Activated CD4-positive, alpha-beta memory T cell treated with anti-CD3 and anti-CD28 coated beads, Interleukin-2, amount 10 ng/mL, durations not matched to agents 7 days and 5 days (primary cell): ENCODE measurements at places on chromosomes 2 and 18. TPM values are rescaled to one million over a fixed set of nuclear protein-coding genes. Genes with fewer than 3 reads are reported as not detected.
A peak's percentile ranks its signal among the peaks of the same experiment; 100 is the strongest.

The PAPOLG gene
- total RNA-seq, result 21.1 TPM

DNA sequence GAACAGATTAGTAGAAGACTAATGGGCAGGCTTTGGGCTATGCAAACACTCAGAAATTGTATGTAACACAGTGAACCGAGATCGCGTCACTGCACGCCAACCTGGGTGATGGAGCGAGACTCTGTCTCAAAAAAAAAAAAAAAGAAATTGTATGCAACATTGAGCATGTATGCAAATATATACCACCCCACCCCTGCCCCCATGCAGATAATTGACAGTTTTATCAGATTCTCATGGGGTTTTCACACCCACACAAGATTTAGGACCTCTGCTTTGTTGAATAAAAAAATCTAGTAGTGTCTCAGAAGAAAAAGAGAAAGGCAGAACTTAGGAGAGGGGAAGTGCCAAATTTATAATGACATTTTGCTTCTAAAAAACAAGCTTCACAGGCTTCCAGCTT is 131.6 kb upstream of the FN1 start:
- H3K27ac ChIP-seq, result no peak overlapping the region
- H3K27me3 ChIP-seq, result peaks cover 3% of the 10 kb centered on the region
- no peak overlapping the region for H3K4me3 ChIP-seq
- H3K4me1 ChIP-seq, result no peaks in the 10 kb centered on the region
- DNase-seq, result no peak

- no peak for DNase-seq
- H3K27me3 ChIP-seq, result no peaks in the 10 kb centered on the region
- H3K4me1 ChIP-seq, result peaks cover 55% of the 10 kb centered on the region
- no peak overlapping the region for H3K4me3 ChIP-seq
Measured at GRCh38 chr2:239316562-239317465, 84.0 kb downstream of the HDAC4 start.

DNA sequence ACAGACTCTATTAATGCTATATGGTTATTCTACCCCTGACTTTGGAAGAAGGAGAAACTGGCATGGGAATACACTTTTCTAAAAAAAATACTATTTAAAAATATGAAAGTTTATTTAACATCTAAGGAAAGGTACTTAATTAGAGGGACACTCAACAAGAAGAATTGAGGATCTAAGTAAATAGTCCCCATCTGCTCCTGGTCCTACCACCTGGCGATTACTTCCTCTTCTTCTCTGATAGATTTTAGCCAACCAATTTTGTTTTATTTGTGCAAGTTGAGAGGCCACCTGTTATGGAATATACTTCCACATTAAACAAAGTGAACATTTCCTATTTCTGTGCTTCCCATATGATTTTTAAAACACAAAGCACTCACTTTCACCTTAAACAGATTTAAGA is 111.7 kb downstream of the BCL2 start:
- DNase-seq, result no peak
- H3K27me3 ChIP-seq, result no peaks in the 10 kb centered on the region
- peaks cover 92% of the 10 kb centered on the region for H3K4me1 ChIP-seq
- peaks cover 79% of the 10 kb centered on the region for H3K36me3 ChIP-seq

The RAB6C gene
- 0.10 TPM for total RNA-seq

The CRYGC gene
- not detected for total RNA-seq

The DSG4 gene
- total RNA-seq, result not detected

DNA sequence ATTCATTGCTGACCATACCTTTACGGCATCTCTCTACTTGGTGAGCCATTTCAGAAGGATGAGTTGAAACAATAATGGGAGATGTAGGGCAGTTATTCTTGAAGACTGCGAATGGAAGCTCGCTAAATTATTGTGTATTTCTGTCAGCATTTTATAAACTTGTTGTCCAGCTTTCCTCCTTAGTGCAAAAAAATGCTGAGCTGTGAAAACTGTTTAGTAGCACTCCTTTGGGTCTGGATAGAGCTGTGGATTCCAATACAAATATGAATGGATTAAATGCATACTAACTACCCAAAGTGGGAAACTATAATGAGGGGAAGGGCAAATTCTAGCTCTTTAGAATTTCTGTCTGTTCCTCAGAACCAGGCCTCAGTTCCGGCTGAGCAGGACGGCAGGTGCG is 461.6 kb downstream of the TXNL1 start:
- no peaks in the 10 kb centered on the region for H3K36me3 ChIP-seq
- no peaks in the 10 kb centered on the region for H3K27me3 ChIP-seq
- H3K27ac ChIP-seq, result no peak overlapping the region

DNA sequence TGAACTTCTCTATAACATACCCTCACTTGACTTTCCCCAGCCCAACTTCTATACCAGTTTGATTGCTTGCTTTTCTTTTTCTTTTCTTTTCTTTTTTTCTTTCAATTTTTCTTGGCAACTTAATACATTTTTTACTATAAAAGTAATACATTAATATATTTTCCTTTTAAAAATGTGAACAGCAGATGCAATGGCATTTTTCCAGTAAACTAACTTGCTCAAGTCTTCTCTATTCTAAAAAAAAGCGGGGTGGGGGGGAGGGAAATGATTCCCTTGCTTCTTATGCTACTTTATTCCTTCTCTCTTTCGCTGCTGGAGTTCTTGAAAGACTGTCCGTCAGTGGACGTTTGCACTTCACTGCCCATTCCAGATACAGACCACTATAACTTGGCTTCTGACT is 70.5 kb downstream of the RBMS1 start:
- H3K27me3 ChIP-seq, result peaks cover 2% of the 10 kb centered on the region
- H3K4me1 ChIP-seq, result peaks cover 63% of the 10 kb centered on the region
- no peak overlapping the region for H3K4me3 ChIP-seq
- H3K36me3 ChIP-seq, result peaks cover 37% of the 10 kb centered on the region

The DNAJB2 gene
- total RNA-seq, result 57.0 TPM

GRCh38 chr18:62587689-62588088 is 64.9 kb downstream of the ZCCHC2 start:
- no peak overlapping the region for H3K4me3 ChIP-seq
- peaks cover 4% of the 10 kb centered on the region for H3K27me3 ChIP-seq
- no peak overlapping the region for H3K27ac ChIP-seq
- peaks cover 26% of the 10 kb centered on the region for H3K36me3 ChIP-seq

- H3K27me3 ChIP-seq, result peaks cover 7% of the 10 kb centered on the region
- DNase-seq, result no peak
- H3K4me3 ChIP-seq, result no peak overlapping the region
- H3K27ac ChIP-seq, result no peak overlapping the region
- H3K4me1 ChIP-seq, result no peaks in the 10 kb centered on the region
Measured at GRCh38 chr2:215460682-215461382, 25.0 kb upstream of the FN1 start.

- H3K36me3 ChIP-seq, result peaks cover 30% of the 10 kb centered on the region
- H3K27me3 ChIP-seq, result no peaks in the 10 kb centered on the region
- peak overlapping the region; percentile 96 for H3K27ac ChIP-seq
- DNase-seq, result peak; percentile 56
- peak overlapping the region; percentile 58 for H3K4me3 ChIP-seq
Measured at GRCh38 chr2:8477552-8478470, 204.0 kb upstream of the ID2 start.

The GPR35 gene
- total RNA-seq, result 5.7 TPM

The FOXD4L1 gene
- total RNA-seq, result 0.23 TPM

DNA sequence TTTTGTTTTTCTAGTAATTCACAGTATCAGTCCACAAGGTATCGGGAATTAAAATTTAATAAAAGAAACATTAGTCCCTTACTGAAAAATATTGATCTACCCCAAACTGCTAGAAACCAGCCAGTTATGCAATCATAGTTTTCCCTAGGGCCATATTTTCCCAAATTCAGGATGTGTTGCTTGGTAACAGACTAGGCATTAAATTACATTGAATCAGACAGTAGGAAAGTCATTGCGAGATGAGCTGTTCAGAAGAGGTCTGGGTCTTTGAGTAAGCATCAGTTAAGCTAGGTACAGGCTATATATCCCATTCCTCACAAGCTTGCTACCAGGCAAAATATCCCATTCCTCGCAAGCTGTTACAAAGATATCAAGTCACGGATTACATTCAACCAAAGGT is 123.0 kb upstream of the CCDC150 start:
- peaks cover 22% of the 10 kb centered on the region for H3K27me3 ChIP-seq
- H3K36me3 ChIP-seq, result no peaks in the 10 kb centered on the region
- H3K27ac ChIP-seq, result no peak overlapping the region
- no peak for DNase-seq
- no peak overlapping the region for H3K4me3 ChIP-seq

GRCh38 chr2:143468341-143468888 is 339.2 kb downstream of the ARHGAP15 start:
- no peak overlapping the region for H3K4me3 ChIP-seq
- H3K27ac ChIP-seq, result peak overlapping the region; percentile 7
- peaks cover 26% of the 10 kb centered on the region for H3K36me3 ChIP-seq

- DNase-seq, result no peak
- H3K4me1 ChIP-seq, result peaks cover 21% of the 10 kb centered on the region
Measured at GRCh38 chr2:234241656-234242458, 191.4 kb downstream of the SPP2 start.

GRCh38 chr18:50286391-50287027 is 983 bp downstream of the CXXC1 start:
- H3K27me3 ChIP-seq, result no peaks in the 10 kb centered on the region
- H3K4me3 ChIP-seq, result peak overlapping the region; percentile 98
- peaks cover 62% of the 10 kb centered on the region for H3K4me1 ChIP-seq

The GALNT14 gene
- not detected for total RNA-seq

The LRRTM1 gene
- total RNA-seq, result not detected

The COL4A3 gene
- 0.13 TPM for total RNA-seq

GRCh38 chr18:43563780-43564179 is 286.5 kb upstream of the SYT4 start:
- H3K4me1 ChIP-seq, result no peaks in the 10 kb centered on the region
- no peaks in the 10 kb centered on the region for H3K27me3 ChIP-seq
- H3K36me3 ChIP-seq, result no peaks in the 10 kb centered on the region
- H3K4me3 ChIP-seq, result no peak overlapping the region
- DNase-seq, result no peak
- H3K27ac ChIP-seq, result no peak overlapping the region

DNA sequence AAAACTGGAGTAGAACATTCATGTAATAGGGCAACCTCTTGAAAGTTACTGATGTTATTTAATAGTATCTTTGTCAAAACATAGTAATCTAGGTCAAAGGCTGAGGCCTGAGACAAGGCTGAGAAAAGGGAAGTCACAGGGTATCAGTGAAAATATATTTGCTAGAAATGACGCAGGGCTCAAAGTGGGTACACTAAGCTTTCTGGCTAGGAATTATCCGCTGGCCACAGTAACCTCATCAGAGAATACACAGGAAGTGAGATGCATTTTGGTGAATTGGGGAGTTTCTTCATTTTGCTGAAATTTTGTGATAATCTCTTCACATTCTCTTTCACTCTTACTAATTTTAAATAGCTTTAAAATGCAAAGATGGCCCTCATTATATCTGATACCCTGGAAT is 206.8 kb downstream of the OTX1 start:
- no peaks in the 10 kb centered on the region for H3K27me3 ChIP-seq
- peaks cover 3% of the 10 kb centered on the region for H3K4me1 ChIP-seq
- no peaks in the 10 kb centered on the region for H3K36me3 ChIP-seq

The GCKR gene
- total RNA-seq, result not detected

GRCh38 chr18:11808001-11808855 is 43.0 kb upstream of the CHMP1B start:
- no peak for DNase-seq
- H3K4me3 ChIP-seq, result no peak overlapping the region
- H3K4me1 ChIP-seq, result no peaks in the 10 kb centered on the region
- no peaks in the 10 kb centered on the region for H3K36me3 ChIP-seq
- H3K27ac ChIP-seq, result no peak overlapping the region

- no peaks in the 10 kb centered on the region for H3K36me3 ChIP-seq
- H3K27ac ChIP-seq, result no peak overlapping the region
- H3K27me3 ChIP-seq, result no peaks in the 10 kb centered on the region
- DNase-seq, result no peak
Measured at GRCh38 chr2:48849770-48850169, 94.2 kb upstream of the LHCGR start.

The CCDC102B gene
- 1.2 TPM for total RNA-seq

DNA sequence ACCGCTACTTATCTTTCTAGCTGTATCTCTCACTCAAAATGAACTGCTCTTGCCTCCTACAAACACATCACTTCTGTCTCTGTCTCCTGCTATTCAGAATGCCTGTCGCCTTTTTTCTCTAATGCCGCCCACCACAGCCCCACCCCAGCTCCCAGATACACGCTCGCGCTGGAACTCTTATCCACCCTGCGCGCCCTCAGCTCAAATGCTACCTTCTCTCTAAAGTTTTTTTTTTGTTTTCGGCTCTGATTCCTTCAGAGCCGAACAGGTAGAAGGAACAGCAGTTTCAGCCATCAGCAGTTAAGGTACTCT is 3.9 kb upstream of the SOS1 start:
- no peaks in the 10 kb centered on the region for H3K27me3 ChIP-seq
- H3K36me3 ChIP-seq, result peaks cover 23% of the 10 kb centered on the region
- DNase-seq, result no peak
- peak overlapping the region; percentile 89 for H3K4me3 ChIP-seq

GRCh38 chr18:75070625-75071483 is 138.1 kb downstream of the PTGR3 start:
- H3K36me3 ChIP-seq, result peaks cover 15% of the 10 kb centered on the region
- peak; percentile 82 for DNase-seq
- no peaks in the 10 kb centered on the region for H3K27me3 ChIP-seq
- H3K27ac ChIP-seq, result peak overlapping the region; percentile 100
- H3K4me3 ChIP-seq, result peak overlapping the region; percentile 81
- H3K4me1 ChIP-seq, result peaks cover 37% of the 10 kb centered on the region

The POTEI gene
- not detected for total RNA-seq

The NPHP1 gene
- 0.13 TPM for total RNA-seq

DNA sequence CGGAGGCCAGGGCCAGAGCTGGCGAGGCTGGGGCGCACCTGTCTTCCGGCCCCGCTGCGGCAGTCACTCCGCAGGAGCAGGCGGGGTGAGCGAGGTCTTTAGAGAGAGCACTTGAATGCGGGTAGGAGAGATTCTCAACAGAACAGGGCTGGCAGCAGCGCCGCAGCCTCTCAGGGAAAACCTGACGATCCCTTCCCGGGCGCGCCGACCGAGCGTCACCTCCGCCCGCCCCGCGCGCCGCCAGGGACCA is 526 bp downstream of the PRKRA start:
- peaks cover 30% of the 10 kb centered on the region for H3K4me1 ChIP-seq
- H3K27me3 ChIP-seq, result peaks cover 5% of the 10 kb centered on the region
- peak overlapping the region; percentile 87 for H3K27ac ChIP-seq
- H3K36me3 ChIP-seq, result peaks cover 25% of the 10 kb centered on the region
- peak overlapping the region; percentile 83 for H3K4me3 ChIP-seq

The PTGR3 gene
- 39.8 TPM for total RNA-seq
